ENCODE measurements at places on chromosomes 6 and 20.

DNA sequence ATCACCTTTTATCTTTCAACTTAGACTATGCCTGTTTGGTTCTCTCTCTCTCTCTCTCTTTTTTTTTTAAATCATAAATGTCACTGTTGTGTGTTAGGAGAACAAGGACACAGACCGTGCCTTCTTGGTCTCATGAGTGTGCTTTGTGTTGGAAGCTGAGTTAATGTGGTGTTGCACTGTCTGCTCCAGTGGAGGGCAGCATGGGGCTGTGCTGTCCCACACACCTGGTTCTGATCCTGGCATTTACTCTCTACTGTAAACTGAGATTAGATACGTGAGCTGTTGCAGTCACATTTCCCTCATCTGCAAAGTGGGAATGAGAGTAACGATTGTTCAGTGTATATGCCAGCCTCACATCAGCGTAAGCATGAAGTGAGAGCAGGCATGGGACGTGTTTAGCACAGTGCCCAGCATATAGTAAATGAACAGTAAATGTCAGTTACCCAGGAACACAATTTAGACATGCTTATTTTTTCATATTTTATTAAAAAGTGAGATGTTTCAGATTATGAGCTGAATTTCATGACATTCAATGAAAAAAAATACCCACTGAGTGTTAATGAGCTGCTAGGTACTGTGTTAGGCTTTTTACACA is 161.1 kb downstream of the FARS2 start:
- peak; percentile 23 for DNase-seq

DNA sequence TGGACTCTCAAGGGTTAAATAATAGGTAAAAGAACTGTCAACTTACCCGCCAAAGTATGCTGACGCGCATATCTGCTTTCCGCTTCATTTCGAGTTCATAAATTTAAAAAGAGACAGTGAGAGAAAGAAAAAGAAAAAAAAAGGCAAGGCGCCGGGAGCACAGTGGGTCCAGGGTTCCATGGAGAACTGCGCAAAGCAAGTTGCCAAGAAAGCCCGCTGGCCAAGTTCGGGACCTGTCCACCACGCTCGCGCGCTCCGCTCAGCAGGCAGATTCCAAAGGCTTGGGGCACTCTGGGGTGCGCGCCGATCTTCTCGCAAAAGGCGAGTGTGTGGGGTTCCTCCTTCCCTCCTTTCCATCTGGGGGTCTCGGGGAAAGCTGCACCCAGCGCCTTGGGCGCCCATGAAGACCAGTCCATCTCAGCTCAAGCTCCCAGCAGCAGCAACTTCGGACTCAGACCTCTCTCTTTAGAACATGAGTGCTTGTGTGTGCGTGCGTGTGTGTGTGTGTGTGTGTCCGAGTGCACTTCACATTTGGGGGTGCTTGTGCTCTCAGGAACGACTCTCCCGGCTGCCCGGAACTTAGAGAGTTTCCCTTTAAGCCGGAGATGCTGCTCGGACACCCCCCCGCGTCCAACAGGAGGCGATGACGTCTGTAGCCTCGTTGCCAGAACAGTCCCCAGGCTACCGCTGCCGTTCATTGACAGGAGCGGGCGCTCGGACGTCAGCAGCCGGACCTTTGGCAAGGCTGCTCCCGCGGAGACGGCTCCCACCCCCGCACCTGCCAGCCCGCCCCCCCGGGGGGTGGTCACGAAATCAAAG is 180.0 kb downstream of the TBXT start:
- DNase-seq: peak; percentile 13

GRCh38 chr20:64269604-64270411 is 14.3 kb downstream of the PCMTD2 start:
- no peak for DNase-seq

GRCh38 chr6:152189736-152190135 is 382.3 kb downstream of the ESR1 start:
- DNase-seq: no peak

- DNase-seq: peak; percentile 43
Observed at GRCh38 chr6:14720411-14721102, 525.3 kb upstream of the JARID2 start.

DNA sequence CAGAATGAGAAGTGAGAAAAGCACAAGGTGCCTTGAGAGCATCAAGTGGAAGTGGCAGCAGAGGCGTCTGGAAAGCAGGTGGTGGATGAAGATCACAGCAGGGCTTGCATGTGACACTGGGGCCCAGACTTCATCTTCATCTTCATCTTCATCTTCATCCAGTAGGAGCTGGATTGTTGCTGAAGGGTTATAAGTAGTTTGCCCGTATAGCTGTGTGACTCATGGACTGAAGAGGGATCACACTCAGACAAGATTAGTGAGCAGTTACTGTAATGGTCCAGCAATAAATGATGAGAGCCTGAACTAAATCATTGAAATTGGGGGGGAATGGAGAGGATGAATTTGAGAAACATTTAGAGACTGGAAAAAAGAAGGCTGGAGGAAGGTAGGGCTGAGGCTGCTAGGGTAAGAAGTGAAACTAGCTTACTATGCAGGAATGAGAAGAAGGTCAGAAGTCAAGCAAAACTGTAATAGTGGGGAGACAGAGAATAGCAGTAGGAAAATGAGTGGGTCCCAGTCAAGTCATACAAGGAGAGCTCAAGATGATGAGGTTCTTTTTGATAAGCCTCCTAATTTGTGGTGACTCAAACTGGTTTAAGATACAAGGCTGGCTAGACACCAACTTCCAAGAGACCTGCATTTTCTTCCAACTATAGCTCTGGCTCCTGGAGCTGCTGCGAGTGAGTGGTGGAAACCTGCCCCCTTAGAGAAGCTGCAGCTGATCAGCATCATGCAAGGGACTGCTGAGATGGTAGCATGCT is 92.3 kb upstream of the BEND6 start:
- DNase-seq: peak; percentile 37

DNA sequence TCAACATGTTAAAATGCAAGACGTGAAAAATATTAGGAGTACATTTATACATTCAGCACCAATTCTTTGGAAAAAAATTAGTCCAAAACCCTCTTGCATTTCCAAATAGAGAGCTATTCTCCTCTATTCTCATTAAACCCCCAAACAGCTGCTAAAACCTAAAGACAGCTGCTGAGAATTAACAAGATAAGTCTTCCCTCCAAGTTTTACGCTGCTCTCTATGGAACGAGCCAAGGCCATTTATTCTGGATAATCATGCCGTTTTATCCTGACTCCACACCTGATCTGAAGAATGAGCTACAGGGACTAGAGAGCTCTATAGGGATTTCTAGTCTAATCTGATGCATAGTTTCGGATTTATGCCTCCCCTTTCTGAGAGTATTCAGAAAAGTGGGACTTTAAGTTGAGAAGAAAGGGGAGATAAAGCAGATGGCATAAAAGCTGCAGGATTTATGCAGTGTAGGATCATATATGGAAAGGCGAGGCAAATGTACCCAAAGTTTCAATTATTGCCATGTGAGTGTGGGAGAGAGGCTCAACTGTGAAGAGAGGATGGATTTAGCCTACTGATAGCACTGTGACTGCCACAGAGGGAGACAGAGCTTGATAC is 64.7 kb upstream of the HS3ST5 start:
- DNase-seq: no peak

DNA sequence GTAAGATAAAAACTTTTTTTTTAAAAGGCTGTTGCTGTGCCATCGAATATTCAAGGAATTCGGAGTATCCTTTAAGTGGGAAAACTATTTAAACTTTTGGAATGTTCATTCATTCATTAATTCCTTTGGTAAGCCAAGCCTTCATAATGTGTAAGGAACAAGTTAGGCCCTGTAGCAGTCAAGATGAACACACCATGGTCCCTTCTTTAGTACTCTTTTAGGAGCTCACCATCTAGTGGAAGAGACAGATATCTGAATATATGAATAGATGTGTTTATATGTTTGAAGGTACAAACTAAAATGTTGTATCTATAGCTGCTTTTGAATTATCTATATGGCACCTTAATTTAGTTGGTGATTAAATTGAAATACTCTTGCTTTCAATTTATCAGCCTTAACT is 5.8 kb downstream of the SPO11 start:
- peak; percentile 30 for DNase-seq

GRCh38 chr20:11401988-11402387 is 515.7 kb upstream of the BTBD3 start:
- peak; percentile 7 for DNase-seq

DNA sequence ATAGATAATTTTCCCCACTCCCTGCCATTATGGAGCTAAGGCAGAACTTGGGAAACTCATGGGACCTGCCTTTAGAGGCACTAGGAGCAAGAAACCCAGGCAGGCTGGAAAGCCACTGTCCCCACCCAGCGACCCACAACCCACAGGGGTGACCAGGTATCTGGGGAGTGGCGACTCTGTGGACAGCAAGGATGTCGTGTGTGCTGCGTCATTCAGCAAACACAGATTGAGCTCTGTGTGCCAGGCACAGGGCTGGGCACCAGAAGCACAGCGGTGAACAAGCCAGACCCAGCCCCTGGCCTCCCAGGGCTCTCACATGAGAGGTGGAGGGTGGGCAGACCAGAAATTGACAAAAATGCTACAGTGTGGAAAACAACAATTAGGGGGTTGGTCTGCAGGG is 27.7 kb downstream of the DLGAP4 start:
- no peak for DNase-seq

DNA sequence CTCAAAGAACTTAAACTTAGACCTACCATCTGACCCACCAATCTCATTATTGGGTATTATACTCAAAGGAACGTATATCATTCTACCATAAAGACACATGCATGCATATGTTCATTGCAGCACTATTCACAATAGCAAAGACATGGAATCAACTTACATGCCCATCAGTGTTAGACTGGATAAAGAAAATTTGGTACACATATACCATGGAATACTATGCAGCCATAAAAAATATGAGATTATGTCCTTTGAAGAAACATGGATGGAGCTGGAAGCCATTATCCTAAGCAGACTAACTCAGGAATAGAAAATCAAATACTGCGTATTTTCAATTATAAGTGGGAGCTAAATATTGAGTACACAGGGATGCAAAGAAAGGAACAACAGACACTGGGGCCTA is 166.4 kb upstream of the GLP1R start:
- no peak for DNase-seq

GRCh38 chr6:149331871-149332270 is 14.4 kb downstream of the TAB2 start:
- no peak for DNase-seq

GRCh38 chr20:17568045-17568788 is 1.7 kb upstream of the DSTN start:
- no peak for DNase-seq

- no peak for DNase-seq
Observed at GRCh38 chr6:117674503-117674902, 766 bp upstream of the NUS1 start.

- no peak for DNase-seq
Observed at GRCh38 chr20:58829531-58829941, 21.2 kb downstream of the GNAS-AS1 start.

DNA sequence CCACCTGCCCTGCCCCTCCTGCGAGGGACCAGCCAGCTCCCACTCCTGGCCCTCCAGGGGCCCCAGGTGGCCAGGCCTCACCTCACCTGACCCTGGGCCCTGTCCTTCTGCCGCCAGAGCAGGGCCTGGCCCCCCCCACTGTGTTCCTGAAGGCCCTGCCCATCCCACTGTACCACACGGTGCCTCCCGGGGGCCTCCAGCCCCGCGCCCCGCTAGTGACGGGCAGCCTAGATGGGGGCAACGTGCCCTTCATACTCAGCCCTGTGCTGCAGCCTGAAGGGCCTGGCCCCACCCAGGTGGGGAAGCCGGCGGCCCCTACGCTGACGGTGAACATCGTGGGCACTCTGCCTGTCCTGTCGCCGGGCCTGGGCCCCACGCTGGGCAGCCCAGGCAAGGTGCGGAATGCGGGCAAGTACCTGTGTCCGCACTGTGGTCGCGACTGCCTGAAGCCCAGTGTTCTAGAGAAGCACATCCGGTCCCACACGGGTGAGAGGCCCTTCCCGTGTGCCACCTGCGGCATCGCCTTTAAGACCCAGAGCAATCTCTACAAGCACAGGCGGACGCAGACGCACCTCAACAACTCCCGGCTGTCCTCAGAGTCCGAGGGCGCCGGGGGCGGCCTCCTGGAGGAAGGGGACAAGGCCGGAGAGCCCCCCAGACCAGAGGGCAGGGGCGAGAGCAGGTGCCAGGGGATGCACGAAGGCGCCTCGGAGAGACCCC is 27.6 kb downstream of the ZNF831 start:
- no peak for DNase-seq

DNA sequence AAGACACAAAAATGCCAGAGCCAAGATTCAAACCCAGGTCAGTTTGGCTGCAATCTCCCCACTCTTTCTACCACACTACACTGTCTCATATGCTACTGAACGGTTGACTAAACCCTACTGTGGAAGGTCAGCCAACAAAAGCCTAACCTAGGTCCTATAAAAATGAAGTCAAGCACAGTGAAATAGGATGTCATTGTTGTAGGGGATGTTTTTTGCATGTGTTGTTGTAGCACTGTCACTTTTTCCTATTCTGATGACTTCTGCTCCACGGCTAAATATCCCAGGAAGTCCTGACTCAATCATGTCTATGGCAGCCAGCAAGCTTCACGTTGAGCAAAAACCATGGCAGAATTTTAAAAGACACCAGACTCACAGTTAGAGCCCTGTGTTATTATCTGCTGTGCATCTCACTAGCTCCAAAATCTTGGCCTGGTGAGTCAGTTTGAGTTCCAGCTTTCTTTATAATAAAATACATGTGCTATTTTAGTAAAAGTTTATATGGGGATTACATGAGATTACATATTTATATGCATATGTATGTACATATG is 322.1 kb upstream of the NT5E start:
- no peak for DNase-seq

- DNase-seq: no peak
Observed at GRCh38 chr6:22600059-22600458, 30.7 kb downstream of the HDGFL1 start.

DNA sequence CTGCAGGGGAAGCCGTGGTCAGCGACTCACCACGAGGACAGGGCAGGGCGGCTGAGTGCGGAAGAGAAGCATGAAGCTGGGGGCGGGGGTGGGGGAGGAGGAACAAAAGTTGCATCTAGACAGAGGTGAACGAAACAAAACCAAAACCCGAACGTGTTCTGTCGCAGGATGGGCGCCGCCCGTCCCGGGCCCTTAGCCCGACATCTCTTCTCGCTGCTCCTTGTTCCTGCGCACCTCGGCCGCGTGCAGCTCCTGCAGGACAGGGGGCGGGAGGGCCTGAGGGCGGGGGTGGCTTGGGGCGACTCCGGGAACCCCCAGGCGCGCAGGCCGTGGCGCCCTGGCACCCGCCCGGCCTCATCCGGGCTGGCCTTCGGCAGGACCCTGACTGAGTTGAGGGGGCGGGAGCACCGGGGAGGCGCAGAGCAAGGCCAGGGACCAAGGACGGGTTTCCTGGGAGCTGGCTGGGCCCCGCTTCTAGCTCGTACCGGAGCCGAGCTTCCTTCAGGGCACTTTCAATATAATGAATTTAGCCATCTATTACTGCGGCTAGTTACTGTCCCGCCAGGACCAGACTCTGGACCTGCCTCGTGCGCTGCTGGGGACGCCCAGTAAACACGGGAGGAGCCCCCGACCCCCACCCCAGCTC is 12.0 kb downstream of the STMN3 start:
- DNase-seq: peak; percentile 45

GRCh38 chr6:6583836-6584235 is 4.7 kb upstream of the LY86 start:
- peak; percentile 47 for DNase-seq

Data from RPMI8226 (cell line).